Fibroblast of pulmonary artery (primary cell): ENCODE measurements at places on chromosomes 11 and 22.

GRCh38 chr22:48208894-48209293 is 1446.4 kb downstream of the TBC1D22A start:
- DNase-seq, result no peak

DNA sequence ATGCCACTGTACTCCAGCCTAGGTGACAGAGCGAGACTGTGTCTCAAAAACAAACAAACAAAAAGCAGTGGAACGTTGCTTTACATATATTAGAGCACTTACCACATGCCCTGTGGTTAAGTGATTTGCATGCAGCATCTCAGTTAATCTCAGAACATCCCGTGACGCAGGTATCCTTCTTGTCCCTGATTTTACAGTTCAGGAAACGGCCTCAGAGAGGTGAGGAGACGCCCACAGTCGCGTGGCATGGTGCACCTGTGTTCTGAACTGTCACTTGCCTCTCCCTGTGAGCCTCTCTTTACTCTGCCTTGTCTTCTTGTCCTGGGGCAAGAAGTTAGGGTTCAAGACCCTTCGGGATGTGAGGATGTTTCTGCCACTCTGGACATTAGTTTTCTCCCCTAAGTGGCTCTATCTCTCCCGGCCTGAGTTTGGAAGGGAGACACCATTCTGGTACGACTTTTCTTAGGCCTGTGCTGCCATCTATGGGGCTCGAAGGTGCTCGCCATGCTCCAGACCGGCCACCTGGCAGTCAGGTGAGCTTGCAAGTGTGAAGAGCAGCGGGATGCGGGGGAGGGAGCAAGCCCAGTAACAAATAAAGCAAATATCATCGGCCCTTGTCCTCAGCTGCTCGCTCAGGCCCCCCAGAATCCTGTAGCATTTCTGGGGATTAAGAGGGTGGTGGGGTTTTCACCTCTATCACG is 25.6 kb downstream of the YWHAH start:
- peak; percentile 73 for DNase-seq

DNA sequence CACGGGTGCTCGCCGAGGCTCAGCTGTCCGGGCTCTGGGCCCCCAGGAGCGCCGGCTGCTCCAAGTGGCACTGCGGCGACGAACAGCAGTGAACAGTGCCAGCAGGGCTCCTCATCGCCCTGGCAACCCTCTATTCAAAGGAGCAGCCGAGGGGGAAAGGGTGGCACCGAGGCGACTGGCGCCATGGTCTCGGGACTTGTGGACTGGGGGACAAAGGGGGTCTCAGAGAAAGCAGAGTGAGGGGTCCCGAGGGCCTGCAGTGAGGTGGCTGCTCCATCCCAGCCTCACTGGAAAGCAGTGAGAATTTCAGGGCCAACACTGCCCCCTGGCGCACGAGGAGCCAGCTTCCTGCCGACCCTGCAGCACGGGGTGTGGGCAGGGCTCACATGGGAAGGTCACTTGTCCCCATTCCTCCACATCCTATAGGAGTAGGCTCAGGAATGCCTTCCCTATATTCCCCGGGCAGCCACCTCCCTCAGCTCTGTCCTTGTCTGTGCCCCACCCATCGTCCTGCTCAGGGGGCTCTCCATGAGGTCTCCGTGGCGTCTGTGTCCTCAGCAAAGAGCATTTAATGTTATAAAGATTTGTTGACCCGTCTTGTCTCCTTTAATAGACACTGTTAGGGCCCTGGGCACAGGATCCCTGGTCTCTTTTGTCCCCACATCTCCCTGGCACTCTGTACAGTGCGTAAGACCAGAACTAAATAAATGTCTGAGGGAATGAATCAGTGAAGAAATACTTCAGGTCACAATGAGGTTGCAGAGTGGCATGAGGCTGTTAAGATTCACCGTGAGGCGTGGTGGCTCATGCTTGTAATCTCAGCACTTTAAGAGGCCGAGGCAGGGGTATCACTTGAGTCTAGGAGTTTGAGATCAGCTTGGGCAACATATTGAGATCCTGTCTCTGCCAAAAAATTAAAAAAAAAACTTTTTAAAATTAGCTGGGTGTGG is 26.4 kb downstream of the LRFN4 start:
- DNase-seq, result peak; percentile 43

DNA sequence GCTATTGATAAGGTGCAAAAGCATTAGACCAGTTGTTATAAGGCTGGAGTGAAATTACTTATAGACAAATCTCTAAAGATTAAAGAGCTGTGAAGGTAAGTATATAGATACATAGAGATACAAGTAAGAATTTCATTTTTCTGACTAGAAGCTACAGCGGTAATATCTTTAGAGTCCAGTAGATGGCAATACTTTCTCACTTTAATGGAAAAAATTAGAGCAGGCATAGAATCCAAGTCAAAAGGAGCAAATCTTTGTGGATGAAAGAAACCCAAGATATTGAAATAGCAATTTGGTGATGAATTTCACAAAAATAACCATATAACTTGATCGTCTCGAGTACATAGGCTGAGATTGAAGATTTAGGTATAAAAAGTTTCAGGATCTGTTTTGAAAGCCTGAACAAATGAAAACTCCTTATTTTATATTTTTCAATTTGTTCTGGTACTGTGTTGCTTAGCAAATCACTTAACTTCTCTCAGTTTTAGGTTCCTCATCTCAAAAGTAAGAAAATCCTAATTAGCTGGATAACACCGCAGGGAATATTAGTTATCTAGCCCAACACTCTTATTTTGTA is 81.9 kb downstream of the UVRAG start:
- peak; percentile 68 for DNase-seq
